Cortex of kidney (tissue), 1 donor: ENCODE measurements at places on chromosomes 5 and 9.

GRCh38 chr5:117701062-117701461 lies 1126.4 kb upstream of the SEMA6A start:
- no peak for DNase-seq

GRCh38 chr9:92558612-92559374 lies 23.0 kb upstream of the ECM2 start:
- DNase-seq: no peak

GRCh38 chr5:177426566-177427210 lies at the start of gene GRK6:
TSS of gene GRK6 (plus strand) at chr5:177426676. CDS start at chr5:177426846, 170 bp downstream.
- DNase-seq: peak; percentile 92

- no peak for DNase-seq
These were observed 1.4 kb downstream of the PHF19 start for GRCh38 chr9:120875643-120875953.

GRCh38 chr5:42760426-42760825 lies 3.8 kb downstream of the CCDC152 start:
- DNase-seq: no peak

- DNase-seq: no peak
These were observed 71.8 kb downstream of the EGFLAM start for GRCh38 chr5:38330207-38330606.

- DNase-seq: no peak
These were observed 81.8 kb downstream of the GDNF start for GRCh38 chr5:37757980-37758582.

GRCh38 chr5:25649628-25650265 lies 1005.0 kb upstream of the CDH10 start:
- DNase-seq: no peak

DNA sequence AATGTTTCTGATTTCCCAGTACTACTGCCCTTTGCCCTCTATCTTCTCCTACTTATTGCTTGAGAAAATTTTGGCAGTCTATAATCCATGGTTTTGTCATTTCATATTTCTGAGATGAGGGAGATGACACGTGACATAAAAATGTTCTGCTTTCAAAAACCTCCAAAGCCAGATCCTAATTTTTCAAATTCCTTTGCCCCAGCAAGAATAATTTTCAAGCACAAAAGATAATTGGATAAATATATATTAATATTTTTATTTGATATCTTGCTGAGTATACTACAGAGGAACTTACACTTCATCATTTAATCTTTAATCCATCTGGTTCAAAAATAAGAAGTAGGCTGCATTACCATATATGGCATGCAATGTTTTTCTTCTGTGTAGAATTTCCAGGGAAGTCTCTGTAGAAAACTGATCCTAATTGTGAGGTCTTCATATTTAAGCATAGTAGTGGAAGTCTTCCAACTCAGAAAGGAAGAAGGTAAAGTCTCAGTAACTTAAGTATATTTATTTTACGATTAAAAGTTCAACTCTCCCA lies 1738.8 kb downstream of the EFNA5 start:
- DNase-seq: no peak

DNA sequence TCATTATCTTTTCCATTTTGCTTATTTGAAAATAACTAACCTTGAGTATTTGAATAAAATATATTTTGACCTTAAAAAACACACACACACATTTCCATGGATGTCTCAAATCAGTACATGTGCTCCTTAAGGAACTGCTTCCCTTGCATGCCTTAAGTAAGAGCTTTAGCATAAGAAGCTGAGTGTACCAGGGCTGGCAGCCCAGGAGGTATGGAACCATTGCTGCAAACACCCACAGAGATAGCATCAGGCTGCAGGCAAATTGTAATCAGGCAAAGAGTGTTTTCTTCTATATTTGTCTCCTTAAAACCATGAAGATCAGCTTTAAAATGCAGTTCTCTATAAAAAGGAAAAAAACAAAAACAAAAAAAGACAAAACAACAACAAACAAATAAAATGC lies 160.6 kb downstream of the PLK2 start:
- no peak for DNase-seq

GRCh38 chr5:27494887-27495286 lies 456.5 kb upstream of the CDH9 start:
- DNase-seq: no peak

DNA sequence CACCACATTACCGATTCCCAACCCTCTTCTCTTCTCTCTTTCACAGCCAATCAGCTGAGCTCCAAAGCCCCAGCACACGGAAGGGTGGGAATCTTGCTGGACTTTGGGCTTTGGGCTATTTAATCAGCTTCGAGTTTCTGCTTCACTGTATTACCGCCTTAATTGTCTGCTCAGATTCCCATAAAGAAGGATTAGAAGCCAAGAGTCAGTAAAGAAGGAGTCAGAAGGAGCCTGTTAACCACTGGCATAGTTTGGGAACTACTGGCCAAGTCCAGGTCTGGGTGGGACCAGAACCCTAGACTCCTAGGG lies 4.4 kb downstream of the SPRY4 start:
- DNase-seq: no peak

GRCh38 chr5:58452566-58453258 lies 7.2 kb downstream of the PLK2 start:
- DNase-seq: no peak

DNA sequence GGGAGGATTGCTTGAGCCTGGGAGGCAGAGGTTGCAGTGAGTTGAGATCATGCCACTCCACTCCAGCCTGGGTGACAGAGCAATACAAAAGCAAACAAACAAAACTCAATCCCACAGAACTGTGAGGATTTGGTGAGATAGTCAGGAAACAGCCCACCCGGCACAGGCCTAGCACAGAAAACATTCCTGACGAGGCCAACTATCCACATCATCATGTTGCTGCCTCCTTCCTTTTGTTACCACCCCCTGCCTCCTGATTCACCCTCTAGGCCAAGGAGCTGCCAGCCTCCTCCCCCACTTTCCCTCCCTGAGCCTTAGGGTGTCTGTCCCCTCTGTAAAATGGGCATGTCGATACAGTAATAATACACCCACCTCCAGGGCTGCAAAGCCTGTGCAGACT lies 39.0 kb downstream of the STK10 start:
- no peak for DNase-seq

GRCh38 chr5:51746023-51746422 lies 362.8 kb downstream of the ISL1 start:
- DNase-seq: no peak

- no peak for DNase-seq
These were observed 14.2 kb upstream of the PALM2AKAP2 start for GRCh38 chr9:109765830-109766229.

DNA sequence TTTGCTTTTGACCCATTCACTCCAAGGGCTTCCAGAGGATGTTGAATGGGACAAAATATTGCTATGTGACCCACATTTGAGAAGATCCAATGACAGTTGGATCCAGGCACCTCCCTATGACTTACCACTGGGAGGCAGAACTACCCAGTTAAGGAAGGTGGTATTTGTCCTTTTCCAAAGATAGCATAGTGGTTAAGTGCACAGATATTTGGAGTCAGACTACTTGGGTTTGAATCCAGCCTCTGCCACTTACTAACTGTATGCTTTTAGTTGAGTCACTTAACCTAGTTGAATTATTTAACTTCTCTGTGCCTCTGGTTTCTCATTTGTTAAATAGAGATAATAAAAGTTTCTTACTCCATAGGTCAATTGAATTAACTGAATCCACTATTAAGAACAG lies 74.5 kb upstream of the PALM2AKAP2 start:
- no peak for DNase-seq

DNA sequence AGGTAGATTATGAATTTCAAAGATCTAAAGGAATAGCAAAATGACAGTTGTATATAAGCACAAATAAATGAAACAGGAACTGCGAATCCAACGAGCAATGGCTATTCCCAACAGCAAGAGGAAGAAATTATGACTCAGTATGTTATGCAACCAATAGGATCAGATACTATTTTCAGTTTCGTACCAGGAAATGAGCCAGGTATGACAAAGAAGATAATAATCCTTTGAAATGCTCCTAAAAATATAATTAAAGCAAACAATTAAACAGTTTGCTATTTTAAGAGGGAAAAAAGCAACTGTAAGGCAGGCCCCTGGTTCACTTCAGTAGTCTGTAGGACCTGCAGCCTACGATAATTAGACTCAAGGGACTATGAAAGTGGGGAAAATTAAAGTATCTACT lies 58.9 kb downstream of the AUH start:
- DNase-seq: no peak

DNA sequence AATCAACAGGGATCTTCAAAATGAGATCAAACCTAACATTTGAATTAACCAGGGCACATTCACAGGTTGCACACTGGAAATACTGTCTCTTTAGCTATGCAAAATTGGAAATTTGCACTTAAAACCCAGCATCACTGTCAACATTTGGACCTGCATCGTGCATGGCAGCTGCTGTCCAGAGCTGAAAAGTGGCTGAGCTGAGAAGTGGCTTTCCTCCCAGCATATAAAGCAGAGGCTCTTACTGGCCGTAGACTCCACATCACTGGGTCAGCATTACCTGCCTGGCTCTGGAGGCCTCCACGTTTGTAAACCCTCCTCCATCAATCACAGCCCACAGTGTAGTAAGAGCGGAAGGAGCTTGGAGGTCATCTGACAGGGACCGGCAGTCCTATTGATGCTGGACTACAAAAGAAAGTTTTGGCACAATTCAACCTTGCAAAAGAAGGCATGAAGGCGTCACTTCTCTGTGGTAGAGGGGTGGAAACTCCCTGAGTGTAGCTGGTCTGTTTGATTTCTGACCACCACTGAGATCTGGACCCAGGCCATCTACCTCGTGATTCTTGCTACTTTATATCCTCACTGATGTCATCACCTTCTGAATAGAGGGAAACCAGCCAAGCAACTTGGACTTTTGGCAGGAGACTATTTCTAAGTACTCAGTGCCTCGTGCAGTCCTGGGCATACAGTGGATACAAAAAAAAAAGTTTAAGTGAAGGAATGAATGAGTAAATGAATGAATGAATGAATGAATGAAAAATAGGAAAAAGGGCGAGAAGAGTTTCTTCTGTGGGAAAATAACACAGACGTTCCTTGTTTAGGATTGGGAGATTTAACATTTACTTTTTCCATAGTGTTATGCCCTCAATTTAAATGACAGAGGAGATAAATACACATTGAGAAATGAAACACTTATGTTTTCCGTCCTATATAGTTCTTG lies 14.8 kb downstream of the RASEF start:
- no peak for DNase-seq

- DNase-seq: no peak
These were observed 20.9 kb upstream of the ASTN2 start for GRCh38 chr9:117435630-117436261.

- no peak for DNase-seq
These were observed 88.7 kb upstream of the PRRC1 start for GRCh38 chr5:127428748-127429147.

DNA sequence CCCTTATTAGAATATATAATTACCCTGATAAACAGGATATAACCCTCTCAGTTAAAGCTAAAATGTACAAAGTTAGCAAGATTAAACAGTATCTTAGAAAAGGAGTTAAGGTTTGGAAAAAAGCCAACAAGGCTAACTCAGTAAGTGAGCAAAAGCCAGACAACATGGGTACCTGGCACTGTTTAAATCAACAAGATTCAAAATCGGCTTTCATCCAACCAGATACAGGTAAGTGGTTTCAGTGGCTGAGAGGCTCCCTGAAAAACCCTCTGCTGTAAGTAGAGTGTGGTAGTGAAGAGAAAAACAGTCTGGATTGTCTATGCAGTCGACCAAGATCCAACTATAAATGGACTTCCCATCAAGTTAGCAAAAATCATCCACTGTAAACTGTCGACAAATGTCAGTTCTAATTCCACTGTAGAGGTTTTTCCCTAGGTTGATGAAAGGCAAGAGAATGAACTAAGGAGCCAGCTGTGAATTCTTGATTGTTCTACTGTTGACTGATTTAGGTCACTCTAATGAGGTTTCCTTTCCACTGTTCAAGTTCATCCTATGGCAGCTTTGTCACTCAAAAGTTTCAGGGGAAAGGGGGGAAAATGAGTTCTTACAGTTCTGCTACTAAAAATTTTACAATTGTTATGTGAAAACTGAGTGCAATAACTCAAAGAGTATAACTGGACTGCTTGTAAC lies 27.3 kb downstream of the ETF1 start:
- no peak for DNase-seq

- no peak for DNase-seq
These were observed 284.5 kb downstream of the IRX2 start for GRCh38 chr5:2466966-2467365.

- DNase-seq: no peak
These were observed 990.8 kb upstream of the EDIL3 start for GRCh38 chr5:85375525-85375924.

DNA sequence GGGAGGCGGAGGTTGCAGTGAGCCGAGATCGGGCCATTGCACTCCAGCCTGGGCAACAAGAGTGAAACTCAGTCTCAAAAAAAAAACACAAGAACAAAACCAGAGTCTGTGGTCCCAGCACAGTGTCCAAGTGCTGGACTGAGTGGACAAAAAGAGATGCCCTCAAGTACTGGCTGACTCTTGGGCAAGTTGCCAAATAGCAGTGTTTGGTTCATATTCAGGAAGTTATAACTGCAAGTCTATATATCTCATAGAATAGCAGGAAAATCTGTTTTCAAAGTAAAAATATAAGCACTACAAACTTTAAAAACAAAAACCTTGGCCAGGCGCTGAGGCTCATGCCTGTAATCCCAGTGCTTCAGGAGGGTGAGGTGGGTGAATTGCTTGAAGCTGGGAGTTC lies 7.3 kb downstream of the HABP4 start:
- DNase-seq: no peak

DNA sequence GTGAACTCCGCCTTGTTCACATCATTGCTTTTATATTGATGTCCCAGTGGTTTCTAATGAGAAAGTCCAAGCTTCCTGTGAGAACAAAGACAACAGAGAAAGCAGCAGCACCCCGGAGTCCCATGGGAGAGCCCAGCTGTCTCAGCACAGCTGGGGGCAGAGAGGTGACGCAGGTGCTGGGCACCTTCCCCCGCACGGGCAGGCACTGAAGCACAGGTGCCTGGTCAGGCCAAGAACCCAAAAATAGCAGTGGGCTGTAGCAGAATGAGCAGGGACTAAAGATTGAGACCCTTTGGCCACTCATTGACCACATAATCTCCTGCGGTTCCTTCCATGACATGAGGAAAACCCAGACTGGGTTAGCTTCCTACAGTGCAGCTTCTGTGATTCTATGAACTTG lies 18.8 kb downstream of the SRD5A1 start:
- no peak for DNase-seq

DNA sequence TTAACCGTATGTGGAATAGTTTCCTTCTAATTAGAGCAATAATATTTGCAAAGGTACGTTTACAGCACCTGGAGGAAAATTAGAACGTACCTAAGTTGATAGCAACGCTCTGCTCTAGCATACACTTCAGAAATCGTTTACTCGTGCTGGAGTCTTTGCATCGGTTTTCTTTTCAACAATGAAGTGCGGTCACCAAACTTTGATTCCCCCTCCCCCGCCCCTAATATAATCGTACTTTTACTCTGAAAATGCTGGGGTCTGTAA lies 506 bp downstream of the ADAMTS19 start:
- DNase-seq: no peak
